ENCODE measurements at places on chromosomes 7 and 10.

- no peak for DNase-seq
Observed at GRCh38 chr10:114708717-114709335, 50.8 kb upstream of the ABLIM1 start.

GRCh38 chr7:8922726-8923125 lies 489.3 kb downstream of the NXPH1 start:
- no peak for DNase-seq

DNA sequence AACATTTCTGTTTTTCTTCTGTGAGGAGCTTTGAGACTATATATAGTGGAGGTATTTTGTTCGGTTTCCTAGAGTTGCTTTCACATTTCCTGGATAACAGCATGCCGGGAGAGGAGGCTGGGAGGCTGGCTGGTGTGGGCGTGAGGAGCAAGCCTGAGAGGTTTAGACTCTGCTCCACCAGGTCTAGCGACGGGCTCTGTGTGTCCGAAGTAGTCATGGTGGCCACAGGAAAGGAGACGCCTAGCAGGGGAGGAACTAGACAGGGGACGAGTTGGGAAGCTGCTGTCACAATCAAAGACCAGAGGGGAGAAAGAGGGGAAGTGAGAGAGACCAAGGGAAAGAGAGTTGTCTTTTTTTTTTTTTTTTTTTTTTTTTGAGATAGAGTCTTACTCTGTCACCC lies 19.6 kb downstream of the PTPRE start:
- no peak for DNase-seq

- DNase-seq, result no peak
Observed at GRCh38 chr10:126070476-126071215, 174.3 kb downstream of the FANK1 start.

DNA sequence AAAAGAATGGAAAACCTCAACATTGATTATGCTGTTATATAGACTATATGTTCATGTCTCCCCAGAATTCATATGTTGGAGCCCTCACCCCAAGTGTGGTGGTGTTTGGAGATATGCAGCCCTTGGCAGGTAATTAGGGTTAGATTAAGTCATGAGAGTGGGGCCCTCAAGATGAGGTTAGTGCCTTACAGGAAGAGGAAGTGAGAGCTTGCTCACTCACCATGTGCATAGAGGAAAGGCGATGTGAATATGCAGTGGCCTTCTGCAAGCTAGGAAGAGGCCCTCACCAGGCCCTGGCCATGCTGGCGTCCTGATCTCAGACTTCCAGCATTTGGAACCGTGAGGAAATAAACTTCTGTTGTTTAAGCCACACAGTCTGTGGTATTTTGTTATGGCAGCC lies 14.8 kb downstream of the ZNF33A start:
- DNase-seq, result no peak

- no peak for DNase-seq
Observed at GRCh38 chr7:4245866-4246470, 436.1 kb upstream of the FOXK1 start.

GRCh38 chr10:78953113-78953798 lies 115.5 kb upstream of the ZMIZ1 start:
- no peak for DNase-seq
